ENCODE measurements at places on chromosomes 7 and 10.

GRCh38 chr7:103124429-103124979, 24.4 kb downstream of the NAPEPLD start:
- DNase-seq = no peak

GRCh38 chr10:24824124-24824523, 100.4 kb upstream of the ARHGAP21 start:
- DNase-seq = no peak

DNA sequence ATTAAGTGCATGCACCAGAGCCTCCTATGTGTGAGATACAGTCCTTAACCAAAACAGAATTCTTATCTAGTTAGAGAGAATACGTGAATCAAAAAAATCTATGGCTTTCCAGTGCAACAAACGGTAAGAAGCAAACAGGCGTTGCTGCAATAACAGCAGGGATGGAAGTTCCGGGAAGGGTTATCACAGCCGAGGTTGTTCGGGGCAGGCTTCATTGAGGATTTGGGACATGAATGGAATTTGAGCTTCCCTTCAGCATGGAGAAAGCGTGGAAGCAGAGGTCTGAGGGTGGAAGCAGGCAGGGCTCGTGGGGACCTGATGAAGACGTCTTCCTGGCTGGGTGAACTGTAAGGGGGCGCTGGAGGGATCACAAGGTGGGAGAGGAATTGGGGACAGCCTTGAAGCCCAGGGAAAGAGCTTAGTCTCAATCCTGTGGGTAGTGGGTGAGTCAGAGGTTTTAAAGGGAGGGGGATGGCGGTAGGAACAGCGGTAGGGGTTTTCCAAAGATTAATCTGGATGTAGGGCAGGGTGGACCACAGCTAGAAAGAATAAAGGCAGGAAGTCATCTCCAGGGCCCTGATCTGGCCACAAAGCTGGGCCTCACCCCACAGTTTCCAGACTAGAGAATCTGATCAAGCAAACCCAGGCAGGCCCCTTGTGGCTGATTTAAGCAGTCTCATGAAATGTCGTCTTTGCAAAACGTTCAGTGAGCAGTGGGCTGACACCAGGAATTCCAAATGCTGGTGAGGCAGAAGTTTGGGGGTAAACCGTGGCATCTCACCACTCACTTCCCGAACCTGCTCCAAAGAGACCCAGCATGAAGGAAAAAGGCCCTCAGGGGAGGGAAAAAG, 65.1 kb downstream of the CALML3 start:
- no peak for DNase-seq

GRCh38 chr10:123885406-123886170, 6.0 kb downstream of the CPXM2 start:
- no peak for DNase-seq

GRCh38 chr10:24438800-24439199, 229.9 kb downstream of the KIAA1217 start:
- DNase-seq = no peak

- no peak for DNase-seq
Measured at GRCh38 chr7:66886152-66886551, 34.9 kb upstream of the TMEM248 start.

Measured in T-helper 2 cell (primary cell).